ENCODE measurements at places on chromosomes 16 and 17.

DNA sequence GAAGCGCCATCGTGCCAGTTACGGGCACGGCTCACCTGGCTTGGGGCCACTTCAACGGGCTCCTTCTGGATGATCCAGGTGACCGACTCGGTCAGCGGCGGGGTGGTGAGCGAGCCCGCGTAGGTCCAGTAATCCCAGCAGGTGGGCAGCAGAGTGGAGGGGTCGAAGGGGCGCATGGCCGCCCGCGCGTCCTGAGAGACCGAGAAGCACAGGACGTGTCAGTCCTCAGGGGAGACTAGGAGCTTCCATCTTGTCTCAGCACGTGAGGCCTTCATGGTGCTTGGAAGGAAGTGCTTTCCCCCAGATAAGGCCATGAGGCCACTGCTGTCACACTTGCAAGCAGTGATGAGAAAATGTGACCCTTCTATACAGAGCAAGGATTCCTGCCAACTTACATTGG lies 22.5 kb upstream of the SLC7A5 start:
- DNase-seq = no peak

GRCh38 chr17:13917634-13918033 lies 151.7 kb upstream of the COX10 start:
- no peak for DNase-seq

DNA sequence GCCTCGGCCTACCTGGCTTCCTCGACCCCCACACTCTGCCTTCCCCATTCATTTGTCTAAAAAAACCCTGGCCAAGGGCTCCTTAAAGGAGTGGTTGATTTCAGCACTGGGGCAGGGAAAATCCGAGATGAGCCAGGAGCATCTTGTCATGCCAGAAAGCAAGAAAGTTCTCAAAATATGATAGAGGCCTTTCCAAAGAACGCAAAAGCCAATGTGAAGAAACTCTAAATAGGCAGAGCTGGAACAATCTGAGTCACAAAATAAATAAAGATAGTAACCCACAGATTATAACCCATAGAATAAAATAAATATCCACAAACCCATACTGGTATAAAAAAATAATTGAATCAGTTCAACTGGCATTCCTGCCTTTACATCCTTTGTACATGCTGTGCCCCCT lies 192.3 kb upstream of the SALL1 start:
- DNase-seq = no peak

- no peak for DNase-seq
Observed at GRCh38 chr17:37312137-37312923, 63.5 kb upstream of the C17orf78 start.

DNA sequence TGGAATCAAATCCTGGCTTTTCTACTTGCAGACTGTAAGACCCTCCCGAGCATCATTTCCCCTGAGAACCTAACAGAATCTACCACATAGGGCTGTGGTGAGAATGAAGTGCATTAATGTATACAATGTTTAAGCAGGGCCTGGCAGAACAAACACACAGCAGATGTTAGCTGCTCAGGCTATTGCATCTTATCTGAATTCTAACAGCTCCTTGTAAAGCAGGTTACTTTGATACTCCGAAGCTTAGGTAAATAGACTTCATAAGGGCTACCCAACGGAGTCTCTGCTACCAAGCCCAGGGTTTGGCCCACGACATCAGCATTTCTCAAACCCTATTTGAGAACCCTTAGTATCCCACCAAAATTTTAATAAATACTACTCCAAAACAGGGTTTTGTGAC lies 24.4 kb upstream of the NOS2 start:
- no peak for DNase-seq

- DNase-seq = no peak
Observed at GRCh38 chr16:57169327-57169726, 16.5 kb downstream of the PSME3IP1 start.

DNA sequence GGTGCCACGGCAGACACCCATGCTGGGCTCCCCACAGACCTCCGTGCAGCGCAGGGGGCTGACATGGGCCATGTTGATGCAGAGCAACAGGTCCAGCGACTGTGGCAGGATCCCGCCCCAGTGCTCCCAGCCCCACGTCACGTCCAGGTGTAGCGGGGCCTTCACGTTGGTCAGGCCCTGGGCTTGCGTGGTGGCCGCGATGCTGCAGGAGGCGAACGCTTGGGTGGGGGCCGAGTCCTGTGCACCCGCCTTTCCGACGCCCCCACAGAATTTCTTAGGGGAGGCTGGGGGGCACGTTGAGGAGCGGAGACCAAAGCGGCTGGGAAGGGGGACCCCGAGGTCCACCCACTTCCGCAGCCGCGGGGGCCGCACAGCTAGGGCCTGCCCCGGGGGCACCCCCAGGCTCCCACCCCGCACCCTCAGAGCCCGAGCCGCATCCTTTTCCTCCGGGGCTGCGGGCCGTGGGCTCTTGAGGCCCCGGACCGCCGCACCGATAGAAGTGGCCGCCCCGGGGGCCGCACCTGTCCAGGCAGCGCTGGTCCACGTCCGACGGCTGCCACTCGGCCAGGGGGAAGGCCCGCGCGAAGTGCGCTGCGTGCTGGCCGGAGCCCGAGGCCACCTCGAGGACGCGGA lies 416 bp downstream of the METTL26 start:
- DNase-seq = no peak

GRCh38 chr16:81758376-81758775 lies 20.7 kb upstream of the PLCG2 start:
- DNase-seq = no peak

- DNase-seq = no peak
Observed at GRCh38 chr16:76346210-76346609, 69.0 kb downstream of the CNTNAP4 start.

- no peak for DNase-seq
Observed at GRCh38 chr16:57349212-57350031, 9.2 kb upstream of the CCL22 start.

- DNase-seq = no peak
Observed at GRCh38 chr16:31402687-31403086, 9.6 kb downstream of the ITGAD start.

GRCh38 chr16:19781226-19781625 lies 63.2 kb downstream of the IQCK start:
- DNase-seq = no peak

DNA sequence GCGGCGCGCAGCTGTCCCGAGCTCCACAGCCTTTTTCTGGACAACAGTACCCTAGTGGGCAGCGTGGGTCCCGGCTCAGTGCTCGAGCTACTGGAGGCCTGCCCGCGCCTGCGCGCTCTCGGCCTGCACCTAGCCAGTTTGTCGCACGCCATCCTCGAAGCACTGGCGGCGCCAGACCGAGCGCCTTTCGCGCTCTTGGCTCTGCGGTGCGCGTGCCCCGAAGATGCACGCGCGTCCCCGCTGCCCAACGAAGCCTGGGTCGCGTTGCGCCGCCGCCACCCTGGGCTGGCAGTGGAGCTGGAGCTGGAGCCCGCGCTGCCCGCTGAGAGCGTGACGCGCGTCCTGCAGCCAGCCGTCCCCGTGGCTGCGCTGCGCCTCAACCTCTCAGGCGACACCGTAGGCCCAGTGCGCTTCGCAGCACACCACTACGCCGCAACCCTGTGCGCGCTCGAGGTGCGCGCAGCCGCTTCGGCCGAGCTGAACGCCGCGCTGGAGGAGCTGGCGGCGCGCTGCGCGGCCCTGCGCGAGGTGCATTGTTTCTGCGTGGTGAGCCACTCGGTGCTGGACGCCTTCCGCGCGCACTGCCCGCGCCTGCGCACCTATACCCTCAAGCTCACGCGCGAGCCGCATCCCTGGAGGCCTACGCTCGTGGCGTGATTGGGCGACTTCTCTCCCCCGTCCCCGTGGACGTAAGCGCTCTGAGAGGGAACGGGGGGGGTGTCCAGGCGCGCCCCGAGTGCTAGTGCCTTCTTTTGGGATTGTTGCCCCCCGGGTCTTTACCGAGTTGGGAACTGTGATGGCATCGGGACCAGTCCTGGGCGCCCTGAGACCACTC lies 1.2 kb upstream of the HSF4 start:
- DNase-seq = no peak

- DNase-seq = no peak
Observed at GRCh38 chr17:42337442-42337841, 49.1 kb downstream of the STAT5A start.

GRCh38 chr17:21272881-21273792 lies 11.4 kb upstream of the MAP2K3 start:
- DNase-seq = no peak

DNA sequence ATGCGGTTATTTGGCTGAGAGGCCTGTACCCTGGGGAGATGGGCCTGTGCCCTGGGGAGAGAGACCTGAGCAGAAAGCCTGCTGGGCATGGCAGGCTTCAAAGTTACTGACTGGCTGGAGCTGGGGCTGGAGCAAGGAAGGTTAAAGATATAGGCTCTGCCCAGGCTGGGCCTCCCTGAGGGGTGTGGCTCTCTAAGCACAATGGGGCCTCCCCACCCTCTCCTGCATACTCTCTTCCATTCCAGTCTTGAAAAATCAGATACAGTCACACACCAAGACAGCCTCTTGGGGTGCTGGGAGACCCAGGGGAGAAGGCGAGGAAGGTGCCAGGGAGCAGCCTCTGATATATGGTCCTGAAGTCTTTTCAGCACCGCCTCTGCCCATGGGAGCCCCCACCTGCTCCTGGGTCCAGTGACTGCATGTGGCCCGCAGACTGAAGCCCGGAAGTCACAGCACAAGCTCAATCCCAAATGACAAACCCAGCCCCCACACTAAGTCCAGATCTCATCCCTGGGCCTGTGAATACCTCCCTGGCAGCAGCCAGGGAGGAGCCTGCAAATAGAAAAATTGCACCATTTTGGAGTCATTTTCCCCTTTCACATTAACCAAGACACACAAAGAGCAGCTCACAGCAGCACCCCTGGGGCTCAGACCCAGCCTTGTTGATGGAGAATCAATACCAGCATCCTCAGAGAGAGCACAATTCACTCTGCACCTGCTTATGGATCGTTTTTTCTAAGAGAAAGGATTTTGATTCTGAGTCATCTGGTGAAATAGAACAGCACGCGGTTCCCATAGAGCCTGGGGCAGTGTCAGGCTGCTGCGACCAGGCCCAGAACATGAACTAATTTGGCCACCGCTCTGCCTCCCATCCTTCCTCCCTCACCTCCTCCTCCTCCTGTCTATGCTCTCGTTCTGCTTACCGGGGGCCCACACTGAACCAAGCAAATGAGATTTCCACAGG lies 25.6 kb upstream of the CACNG1 start:
- no peak for DNase-seq

- DNase-seq = no peak
Observed at GRCh38 chr17:82246365-82247181, 17.7 kb downstream of the SLC16A3 start.

DNA sequence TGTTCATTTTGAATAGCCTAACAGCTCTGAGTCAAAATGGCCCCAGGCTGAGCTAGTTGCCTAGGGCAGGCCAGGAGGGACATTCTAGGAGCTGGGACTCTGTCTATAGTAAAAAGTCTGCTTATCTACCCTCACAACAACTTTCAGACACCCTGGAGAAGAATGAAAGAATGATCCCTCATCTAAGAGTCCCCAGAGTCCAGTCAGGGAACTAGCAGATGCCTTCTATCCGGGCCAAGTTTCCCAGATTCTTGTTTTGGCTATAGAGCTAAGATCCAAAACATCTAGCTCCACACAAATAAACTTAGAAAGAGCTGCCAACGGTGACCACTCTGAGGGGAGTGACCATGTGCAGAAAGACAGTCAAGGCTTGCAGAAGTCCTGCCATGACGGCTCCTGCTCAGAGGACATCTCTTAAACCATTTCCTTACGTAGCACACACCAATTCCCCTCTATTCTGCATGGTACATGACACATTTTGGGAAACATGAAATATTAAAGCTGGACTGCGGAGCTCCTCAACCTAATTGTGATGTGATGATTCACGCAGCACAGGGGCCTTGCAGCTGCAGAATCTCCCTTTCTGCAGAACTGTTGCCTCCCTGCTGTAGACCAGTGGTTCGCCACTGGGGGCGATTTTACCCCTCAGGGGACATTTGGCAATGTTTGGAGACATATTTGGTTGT lies 24.2 kb downstream of the FAM20A start:
- DNase-seq = no peak

- DNase-seq = no peak
Observed at GRCh38 chr16:7689234-7689633, 356.6 kb downstream of the RBFOX1 start.

GRCh38 chr16:74768239-74768638 lies 6.4 kb downstream of the FA2H start:
- no peak for DNase-seq

GRCh38 chr17:36683387-36683786 lies 82.0 kb downstream of the MRM1 start:
- no peak for DNase-seq

- no peak for DNase-seq
Observed at GRCh38 chr16:54286090-54286365, 559 bp downstream of the IRX3 start.

- no peak for DNase-seq
Observed at GRCh38 chr17:34178092-34178491, 77.0 kb upstream of the CCL2 start.

GRCh38 chr17:59798111-59798510 lies 90.7 kb downstream of the VMP1 start:
- DNase-seq = no peak

- DNase-seq = no peak
Observed at GRCh38 chr17:27413792-27414191, 42.5 kb upstream of the KSR1 start.

DNA sequence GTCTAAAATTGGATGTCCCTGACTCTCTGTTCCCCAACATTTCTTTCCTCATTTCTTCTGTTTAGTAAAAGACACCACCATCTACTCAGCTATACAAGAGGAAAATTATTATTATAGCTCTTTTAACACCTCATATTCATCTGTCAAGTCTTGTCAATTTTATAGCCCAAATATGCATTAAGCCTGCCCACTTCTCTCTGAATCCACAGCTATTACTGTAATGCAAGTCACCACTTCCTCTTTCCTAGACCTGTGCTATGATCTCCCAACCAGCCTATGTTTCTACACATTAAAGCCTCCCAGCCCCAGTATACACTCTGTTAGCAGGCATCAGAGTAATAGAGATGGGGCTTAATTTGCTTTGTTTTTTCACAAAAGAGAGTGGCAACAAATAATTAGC lies 252.9 kb downstream of the GRIN2A start:
- DNase-seq = no peak

DNA sequence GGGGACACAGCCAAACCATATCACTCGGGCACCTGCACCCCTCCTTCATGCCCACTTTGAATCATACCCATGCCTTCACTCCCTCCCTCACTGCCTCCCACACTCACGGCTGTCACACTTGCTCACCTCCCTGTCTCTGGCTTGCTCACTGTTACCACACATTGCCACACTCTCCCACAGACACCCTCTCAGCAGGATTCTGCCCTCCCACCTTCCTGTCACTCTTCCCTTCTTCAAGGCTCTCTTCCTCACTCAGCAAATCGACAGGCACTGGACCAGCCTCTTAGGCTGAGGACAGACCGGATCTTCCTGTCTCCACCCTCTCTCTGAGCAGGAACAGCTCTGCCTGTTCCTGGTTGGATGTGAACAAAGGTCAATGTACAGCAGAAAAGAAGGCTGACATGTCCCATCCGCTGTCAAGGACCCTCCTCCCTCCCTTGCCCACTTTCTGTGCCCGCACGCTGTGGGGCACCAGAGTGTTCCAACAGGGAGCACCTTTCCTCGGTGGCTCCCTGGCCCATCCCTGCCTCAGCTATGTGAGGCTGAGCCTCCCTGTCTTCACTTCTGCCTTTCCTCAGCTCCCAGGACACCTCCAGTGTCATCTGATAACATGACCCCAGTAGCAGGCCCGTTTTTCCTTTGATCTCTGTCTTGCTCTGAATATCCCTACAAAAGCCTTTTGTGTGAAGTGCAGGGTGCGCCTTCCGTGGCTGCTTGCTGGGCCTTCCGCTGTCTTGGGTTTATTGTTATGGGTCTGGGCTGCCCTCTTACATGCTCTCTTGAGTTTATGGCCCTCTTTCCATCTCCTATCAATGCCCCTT lies 47.0 kb downstream of the CCDC182 start:
- DNase-seq = no peak
